ENCODE measurements at places on chromosomes 13 and 19.

DNA sequence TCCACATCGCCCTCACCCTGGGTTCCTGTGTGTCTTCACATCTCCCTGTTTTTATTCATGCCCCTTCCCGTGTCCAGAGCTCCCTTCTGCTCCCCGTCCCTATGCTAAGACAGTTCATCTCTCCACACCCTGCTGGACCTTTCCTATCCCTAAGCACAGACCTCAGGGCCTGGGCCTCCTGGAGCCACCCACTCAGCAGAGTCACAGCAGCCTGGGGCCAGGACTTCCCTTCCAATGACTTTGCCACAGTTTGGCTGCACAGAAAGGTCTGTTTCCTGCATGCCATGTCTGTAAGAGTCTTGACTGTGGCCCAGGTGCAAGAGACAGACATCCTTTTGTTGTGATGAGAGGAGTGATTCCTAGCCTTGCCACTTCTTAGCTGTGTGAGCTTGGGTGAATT is 470.7 kb downstream of the TSHZ3 start:
- DNase-seq, result peak; percentile 50
- H3K4me1 ChIP-seq, result peaks cover 17% of the 10 kb centered on the region
- H3K27ac ChIP-seq, result no peak overlapping the region
- H3K4me3 ChIP-seq, result no peak overlapping the region
- H3K27me3 ChIP-seq, result no peaks in the 10 kb centered on the region
- H3K36me3 ChIP-seq, result no peaks in the 10 kb centered on the region

DNA sequence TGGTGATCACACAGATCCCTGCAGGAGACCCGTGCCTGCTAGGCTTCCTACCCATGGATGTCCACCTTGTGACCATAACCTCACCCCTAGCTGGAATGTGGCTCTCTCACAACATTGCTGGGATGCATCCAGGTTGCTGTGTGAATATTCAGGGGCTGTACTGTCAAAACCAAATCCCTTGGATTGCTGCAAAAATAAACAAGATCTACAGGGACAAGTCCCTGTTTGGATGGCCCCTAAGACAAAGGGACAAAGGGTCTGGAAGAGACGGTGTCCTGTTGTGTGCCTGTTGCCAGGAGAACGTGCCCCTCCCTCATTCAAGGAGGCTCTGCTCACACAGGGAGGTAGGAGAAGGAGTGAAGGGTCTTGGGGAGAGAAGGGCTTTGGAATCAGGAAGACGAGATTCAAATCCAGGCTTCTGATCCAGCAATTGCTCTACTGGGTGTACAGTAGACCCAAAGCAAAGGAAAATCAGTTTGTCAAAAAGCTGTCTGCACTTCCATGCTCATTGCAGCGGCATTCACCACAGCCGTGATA is 89.2 kb upstream of the WASF3 start:
- H3K27me3 ChIP-seq, result peaks cover 4% of the 10 kb centered on the region
- no peaks in the 10 kb centered on the region for H3K36me3 ChIP-seq
- H3K4me3 ChIP-seq, result no peak overlapping the region
- DNase-seq, result no peak
- no peaks in the 10 kb centered on the region for H3K4me1 ChIP-seq
- no peak overlapping the region for H3K27ac ChIP-seq

- H3K4me1 ChIP-seq, result peaks cover 6% of the 10 kb centered on the region
- peaks cover 26% of the 10 kb centered on the region for H3K36me3 ChIP-seq
- H3K27me3 ChIP-seq, result peaks cover 4% of the 10 kb centered on the region
Observed at GRCh38 chr19:51905206-51905605, 389 bp upstream of the ZNF649 start.

GRCh38 chr13:109715902-109716301 is 70.5 kb downstream of the IRS2 start:
- H3K4me3 ChIP-seq, result no peak overlapping the region
- DNase-seq, result peak; percentile 53
- no peaks in the 10 kb centered on the region for H3K27me3 ChIP-seq
- no peaks in the 10 kb centered on the region for H3K36me3 ChIP-seq
- no peak overlapping the region for H3K27ac ChIP-seq

GRCh38 chr13:106709522-106709921 is 141.6 kb upstream of the ARGLU1 start:
- no peak overlapping the region for H3K27ac ChIP-seq
- no peaks in the 10 kb centered on the region for H3K27me3 ChIP-seq
- no peak for DNase-seq
- no peak overlapping the region for H3K4me3 ChIP-seq
- H3K4me1 ChIP-seq, result no peaks in the 10 kb centered on the region

- no peak overlapping the region for H3K27ac ChIP-seq
- H3K27me3 ChIP-seq, result no peaks in the 10 kb centered on the region
- H3K36me3 ChIP-seq, result peaks cover 11% of the 10 kb centered on the region
- peaks cover 47% of the 10 kb centered on the region for H3K4me1 ChIP-seq
Observed at GRCh38 chr19:1066251-1066747, 668 bp upstream of the ARHGAP45 start.

GRCh38 chr19:53158119-53158656 is 665 bp downstream of the ZNF347 start:
- H3K27ac ChIP-seq, result no peak overlapping the region
- peak overlapping the region; percentile 78 for H3K4me3 ChIP-seq
- H3K36me3 ChIP-seq, result peaks cover 28% of the 10 kb centered on the region
- peak; percentile 49 for DNase-seq

GRCh38 chr13:62450759-62451158 is 1035.1 kb upstream of the PCDH20 start:
- no peaks in the 10 kb centered on the region for H3K36me3 ChIP-seq
- DNase-seq, result no peak
- H3K4me1 ChIP-seq, result no peaks in the 10 kb centered on the region

DNA sequence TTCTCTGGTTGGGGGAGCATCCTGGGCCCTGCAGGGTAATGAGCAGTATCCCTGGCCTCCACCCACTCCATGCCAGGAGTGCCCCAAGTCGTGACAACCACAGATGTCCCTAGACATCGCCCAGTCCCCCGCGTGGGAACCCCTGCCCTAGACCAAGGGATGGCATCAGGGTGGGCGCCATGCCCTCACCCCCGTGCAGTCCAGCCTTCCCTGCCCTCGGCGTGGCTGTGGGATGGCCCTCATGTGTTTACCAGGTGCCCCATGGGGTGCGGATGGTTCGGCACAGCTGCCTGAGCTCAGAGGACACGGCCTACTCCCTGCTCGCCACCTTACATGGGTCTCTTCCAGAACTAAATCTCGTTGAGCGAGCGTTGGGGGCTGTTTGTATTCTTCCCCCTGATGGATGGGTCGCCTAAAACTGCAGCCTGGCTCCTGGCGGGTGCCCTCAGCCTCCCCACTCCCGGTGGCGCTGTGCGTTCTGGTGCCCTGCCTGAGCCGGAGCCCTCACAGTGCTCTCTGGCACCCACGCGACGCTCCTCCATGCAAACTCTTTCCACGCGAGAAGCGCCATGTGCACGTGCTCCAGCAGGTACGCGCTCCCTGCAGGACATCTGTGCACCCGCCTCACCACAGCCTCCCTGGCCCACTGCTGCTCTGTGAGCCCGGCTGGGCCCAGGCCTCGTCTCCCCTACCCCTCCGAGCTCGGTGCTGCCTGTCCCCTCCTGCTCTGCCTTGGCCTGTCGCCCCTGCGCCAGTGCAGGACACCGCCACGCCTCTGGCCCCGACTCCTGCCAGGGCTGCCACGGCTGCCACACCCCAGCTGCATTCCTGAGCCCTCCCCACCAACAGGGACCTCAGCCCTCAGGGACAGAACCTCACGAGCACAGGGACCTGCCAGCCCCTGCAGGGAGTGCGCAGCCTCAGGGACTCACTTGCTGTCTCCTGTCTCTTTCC is 145.0 kb downstream of the KDM4B start:
- no peak for DNase-seq
- no peaks in the 10 kb centered on the region for H3K27me3 ChIP-seq
- H3K4me1 ChIP-seq, result no peaks in the 10 kb centered on the region
- H3K4me3 ChIP-seq, result no peak overlapping the region
- H3K36me3 ChIP-seq, result peaks cover 41% of the 10 kb centered on the region

GRCh38 chr19:45917421-45918091 is 3.0 kb upstream of the NANOS2 start:
- no peaks in the 10 kb centered on the region for H3K4me1 ChIP-seq
- no peak for DNase-seq
- H3K27ac ChIP-seq, result no peak overlapping the region
- H3K27me3 ChIP-seq, result peaks cover 51% of the 10 kb centered on the region
- no peak overlapping the region for H3K4me3 ChIP-seq

GRCh38 chr13:97809576-97809975 is 143.9 kb upstream of the IPO5 start:
- H3K36me3 ChIP-seq, result no peaks in the 10 kb centered on the region
- no peak for DNase-seq
- no peak overlapping the region for H3K4me3 ChIP-seq
- H3K27me3 ChIP-seq, result no peaks in the 10 kb centered on the region
- no peaks in the 10 kb centered on the region for H3K4me1 ChIP-seq

GRCh38 chr13:46903748-46904147 is 6.9 kb upstream of the HTR2A start:
- no peaks in the 10 kb centered on the region for H3K4me1 ChIP-seq
- no peaks in the 10 kb centered on the region for H3K36me3 ChIP-seq
- no peak for DNase-seq
- no peaks in the 10 kb centered on the region for H3K27me3 ChIP-seq
- H3K4me3 ChIP-seq, result no peak overlapping the region

DNA sequence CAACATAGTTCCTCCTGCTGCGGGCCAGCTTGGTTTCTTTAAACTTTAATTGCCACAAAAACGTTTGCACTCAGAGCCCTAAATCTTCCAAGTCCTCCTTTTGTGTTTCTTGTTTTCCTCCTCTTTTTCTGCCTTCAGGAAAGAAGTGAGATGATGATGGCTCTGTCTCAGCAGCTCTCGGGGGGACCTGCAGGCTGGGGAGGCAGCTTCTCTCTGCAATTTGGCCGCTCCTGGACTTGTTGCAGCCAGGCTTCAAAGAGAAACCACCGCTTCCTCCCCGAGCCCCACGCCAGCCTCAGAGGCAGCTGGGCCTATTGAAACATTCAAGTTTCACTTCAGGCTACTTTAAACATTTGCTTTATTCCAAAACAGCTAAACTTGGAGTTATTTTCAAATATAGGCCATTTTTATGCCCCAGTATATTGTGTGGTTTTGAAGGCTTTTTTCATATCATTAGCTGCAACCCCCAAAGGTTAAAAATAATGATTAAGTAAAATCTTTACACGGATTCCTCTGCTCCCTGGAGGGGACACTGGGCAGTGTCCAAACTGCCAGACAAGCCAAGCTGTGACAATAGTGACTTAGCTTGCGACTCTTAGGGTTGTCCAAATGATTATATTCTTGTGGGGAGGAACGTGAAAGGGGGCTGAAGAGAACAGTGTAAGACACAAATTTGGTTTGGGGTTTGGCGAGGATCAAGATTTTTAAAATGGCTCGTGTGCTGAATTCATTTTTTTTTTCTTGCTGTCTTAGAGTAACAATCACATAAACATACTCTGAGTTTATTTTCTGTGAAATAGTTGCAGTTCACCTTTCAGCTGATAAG is 330.8 kb downstream of the DLEU7 start:
- peak; percentile 89 for DNase-seq
- no peaks in the 10 kb centered on the region for H3K36me3 ChIP-seq
- H3K27me3 ChIP-seq, result no peaks in the 10 kb centered on the region
- peak overlapping the region; percentile 55 for H3K4me3 ChIP-seq
- H3K4me1 ChIP-seq, result peaks cover 42% of the 10 kb centered on the region

- no peak overlapping the region for H3K4me3 ChIP-seq
- no peaks in the 10 kb centered on the region for H3K4me1 ChIP-seq
- H3K27me3 ChIP-seq, result no peaks in the 10 kb centered on the region
- no peak for DNase-seq
- H3K36me3 ChIP-seq, result no peaks in the 10 kb centered on the region
- no peak overlapping the region for H3K27ac ChIP-seq
Observed at GRCh38 chr13:24112791-24113190, 47.7 kb upstream of the SPATA13 start.

GRCh38 chr13:49450105-49450819 is 6.2 kb downstream of the SETDB2 start:
- peak; percentile 77 for DNase-seq
- H3K4me1 ChIP-seq, result peaks cover 11% of the 10 kb centered on the region
- no peak overlapping the region for H3K4me3 ChIP-seq
- no peak overlapping the region for H3K27ac ChIP-seq

DNA sequence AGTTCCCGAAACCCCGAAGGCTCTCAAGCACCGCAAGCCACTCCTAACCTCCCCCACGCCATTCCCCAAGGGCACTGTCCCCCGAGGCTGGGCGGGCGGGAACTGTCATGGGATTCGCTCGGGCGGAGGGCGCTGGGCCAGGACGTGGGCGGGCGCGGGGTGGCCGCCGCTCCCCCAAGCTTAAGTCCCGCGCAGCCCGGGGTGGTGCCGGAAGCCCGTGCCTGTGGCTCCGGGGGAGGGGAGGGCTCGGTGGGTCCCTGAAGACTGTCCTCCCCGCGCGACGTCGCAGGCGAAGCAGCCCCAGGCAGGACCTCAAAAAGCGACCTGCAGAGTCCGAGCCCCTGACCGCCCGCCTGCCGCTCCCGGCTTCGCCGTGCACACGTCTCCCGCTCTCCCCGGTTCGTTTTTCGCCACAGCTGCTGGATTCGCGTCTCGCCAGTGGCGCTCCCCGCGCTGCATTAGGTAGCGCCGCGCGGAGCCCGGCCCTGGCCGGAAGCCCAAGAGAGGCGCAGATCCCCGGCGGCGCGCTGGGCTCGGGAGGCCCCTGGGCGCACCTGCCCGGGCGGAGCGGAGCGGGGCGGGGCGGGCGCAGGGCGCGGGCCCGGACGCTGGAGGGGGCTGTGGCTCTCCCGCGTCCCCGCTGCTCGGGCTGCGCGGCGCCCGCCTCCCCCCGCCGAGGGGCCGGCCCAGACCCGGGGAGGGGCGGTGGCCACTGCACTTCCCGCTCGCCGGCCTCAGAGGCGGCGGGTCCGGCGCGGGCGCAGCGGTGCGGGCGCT is at the start of gene FARP1:
TSS of gene FARP1 (plus strand) at position 715 of the 777 bp plus-strand sequence. CDS start 70,149 bp downstream, outside the sequence.
- H3K4me3 ChIP-seq, result peak within 1 kb of the TSS; percentile 60
- H3K4me1 ChIP-seq, result peaks cover 21% of the 10 kb centered on the region
- no peak within 1 kb of the TSS for H3K27ac ChIP-seq
- peak; percentile 62 for DNase-seq
- no peaks in the 10 kb centered on the region for H3K36me3 ChIP-seq

DNA sequence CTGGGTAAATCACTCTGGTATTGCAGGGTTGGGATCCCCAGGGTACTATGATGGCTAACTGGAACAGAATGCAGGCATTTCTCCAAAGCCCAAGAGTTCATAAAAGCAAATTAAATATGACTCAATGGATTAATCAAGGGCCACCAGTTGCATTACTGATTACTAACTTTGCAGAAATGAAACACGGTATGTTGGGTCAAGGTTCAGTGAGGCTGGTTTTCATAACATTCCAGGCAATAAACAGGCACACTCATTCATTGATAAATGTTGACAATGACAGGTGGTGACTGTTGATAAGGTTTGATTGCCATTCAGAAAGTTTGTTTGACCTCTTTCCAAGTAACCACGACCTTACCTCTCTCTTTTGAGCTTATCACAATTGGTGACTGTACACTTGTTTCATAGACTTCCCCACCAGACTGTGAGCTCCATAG is 506 bp upstream of the AP1M1 start:
- peaks cover 25% of the 10 kb centered on the region for H3K36me3 ChIP-seq
- DNase-seq, result no peak
- no peak overlapping the region for H3K27ac ChIP-seq

DNA sequence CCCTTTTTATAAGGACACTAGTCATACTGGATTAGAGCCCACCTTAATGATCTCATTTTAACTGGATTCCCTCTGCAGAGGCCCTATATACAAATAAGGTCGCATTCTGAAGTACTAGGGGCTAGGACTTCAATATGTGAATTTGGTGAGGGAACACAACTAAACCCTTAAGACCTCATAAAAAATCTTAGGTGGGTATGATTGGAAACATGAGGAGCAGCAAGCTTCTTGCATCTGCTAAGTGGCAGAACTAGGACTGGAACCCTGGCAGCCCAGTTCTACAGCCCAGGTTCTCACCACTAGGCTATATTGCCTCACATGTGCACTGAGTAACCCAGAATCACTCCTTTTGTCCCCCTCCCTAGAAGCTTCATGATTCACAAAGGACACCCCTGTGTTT is 17.1 kb upstream of the GRWD1 start:
- no peaks in the 10 kb centered on the region for H3K27me3 ChIP-seq
- no peak overlapping the region for H3K27ac ChIP-seq
- H3K4me1 ChIP-seq, result peaks cover 10% of the 10 kb centered on the region
- no peaks in the 10 kb centered on the region for H3K36me3 ChIP-seq
